ENCODE measurements at places on chromosomes 6 and 20. TPM values are rescaled to one million over a fixed set of nuclear protein-coding genes. Genes with fewer than 3 reads are reported as not detected.

VSX1 gene
- not detected for total RNA-seq

CRISP3 gene
- not detected for total RNA-seq

- no peak for DNase-seq
These were observed 37.8 kb downstream of the ZNF451 start for GRCh38 chr6:57127763-57128162.

OVOL2 gene
- total RNA-seq, result 87.6 TPM

DNA sequence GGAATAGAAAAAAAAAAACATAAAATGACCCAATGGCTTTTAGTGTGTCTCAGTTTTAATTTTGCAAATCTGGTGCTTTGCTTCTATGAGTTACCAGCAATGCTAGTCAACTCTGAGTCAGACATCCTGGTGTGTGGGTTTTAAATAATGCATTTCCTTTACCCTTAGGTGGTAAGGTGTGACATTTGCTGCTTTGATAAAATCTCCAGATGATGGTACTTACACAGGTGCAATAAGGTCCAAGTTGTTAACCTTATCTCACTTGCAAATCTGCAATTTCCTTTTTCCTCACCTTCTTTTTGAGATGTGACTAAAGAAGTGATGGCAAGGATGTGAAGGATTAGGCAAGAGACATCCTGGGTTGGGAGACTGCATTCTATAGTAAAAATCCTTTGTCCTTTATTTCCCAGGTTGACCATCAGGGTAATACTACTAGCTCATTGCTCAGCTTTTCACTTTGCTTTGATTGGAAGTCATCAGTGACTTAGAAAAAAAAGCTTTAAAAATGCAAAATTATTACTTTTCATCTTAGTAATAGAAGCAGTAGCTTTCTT lies 818.5 kb upstream of the FLRT3 start:
- DNase-seq, result no peak

KHDC3L gene
- not detected for total RNA-seq

- no peak for DNase-seq
These were observed 1.1 kb downstream of the CLPSL2 start for GRCh38 chr6:35777356-35778102.

- DNase-seq, result peak; percentile 82
These were observed 124.2 kb downstream of the GRM4 start for GRCh38 chr6:34021554-34022190.

GRCh38 chr6:167210375-167211294 lies 52.9 kb upstream of the GPR31 start:
- no peak for DNase-seq

GRCh38 chr6:56958481-56958880 lies 3.6 kb downstream of the BEND6 start:
- no peak for DNase-seq

- DNase-seq, result no peak
These were observed 340 bp upstream of the VARS2 start for GRCh38 chr6:30913721-30914075.

DNA sequence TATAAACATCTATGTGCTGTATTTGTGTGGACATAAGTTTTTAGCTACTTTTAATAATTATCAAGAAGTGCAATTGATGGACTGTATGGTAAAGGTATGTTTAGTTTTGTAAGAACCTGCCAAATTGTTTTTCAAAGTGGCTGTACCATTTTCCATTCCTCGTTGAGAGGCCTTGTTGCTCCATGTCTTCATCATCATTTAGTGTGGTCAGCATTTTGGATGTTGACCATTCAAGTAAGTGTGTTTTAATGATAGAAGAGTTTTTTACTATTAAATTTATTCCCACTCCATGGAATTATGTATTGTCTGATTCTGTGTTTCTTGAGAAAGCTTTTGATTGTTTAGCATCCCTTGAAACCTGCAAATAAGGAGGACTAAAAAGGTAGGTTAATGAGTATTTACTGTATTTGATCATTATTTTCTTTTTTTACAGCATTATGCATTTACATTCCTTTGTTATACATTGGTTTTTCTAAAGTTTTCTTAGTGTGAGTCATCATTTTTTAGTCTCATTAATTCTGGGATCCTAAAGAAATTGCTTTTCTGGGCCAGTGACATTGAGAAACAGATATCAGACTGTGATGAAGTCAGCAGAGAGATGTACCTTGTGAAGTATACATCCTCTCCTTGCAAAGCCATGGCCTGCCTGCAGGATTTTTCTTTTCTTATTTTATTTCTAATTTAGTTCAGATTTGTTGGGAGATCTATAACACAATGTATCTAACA lies 312.8 kb upstream of the PTCHD4 start:
- no peak for DNase-seq

DNA sequence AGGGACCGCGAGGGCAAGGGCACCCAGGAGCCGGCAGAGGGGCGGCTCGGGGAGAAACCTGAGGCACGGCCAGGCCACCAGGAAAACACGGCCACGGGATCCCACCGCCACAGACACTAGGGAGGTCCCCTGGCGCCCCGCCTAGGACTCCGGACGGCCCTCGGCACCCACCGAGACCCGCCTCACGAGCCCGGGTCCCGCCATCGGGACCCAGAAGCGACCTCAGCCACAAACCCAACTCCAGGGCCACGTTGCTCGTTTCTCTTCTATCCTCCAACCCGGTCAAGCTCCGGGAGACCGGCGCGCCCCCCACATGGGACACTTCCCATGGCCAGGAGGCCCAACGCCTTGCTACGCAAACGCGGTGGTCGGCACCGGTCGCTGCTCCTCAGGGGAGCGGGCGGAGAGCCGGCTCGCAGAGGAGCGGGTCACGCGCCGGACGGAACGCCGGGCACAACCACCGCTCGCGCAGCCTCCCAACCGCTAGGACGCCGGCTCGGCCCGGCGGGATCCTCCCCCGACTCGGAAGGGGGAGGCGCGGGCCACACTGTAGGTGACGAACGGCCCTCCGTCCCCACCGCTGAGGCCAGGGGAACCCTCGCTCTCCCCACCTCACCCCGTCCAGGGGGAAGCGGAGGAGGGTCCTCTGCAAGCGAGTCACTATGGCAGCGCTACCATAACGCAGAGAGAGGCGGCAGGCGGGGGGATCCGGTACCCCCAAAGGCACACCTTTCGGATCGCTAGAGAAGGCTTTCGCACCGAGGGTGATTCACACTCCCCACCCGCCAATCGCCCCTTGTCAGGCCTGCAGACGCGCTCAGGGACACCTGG lies 1514.1 kb upstream of the DEFB115 start:
- no peak for DNase-seq

DNA sequence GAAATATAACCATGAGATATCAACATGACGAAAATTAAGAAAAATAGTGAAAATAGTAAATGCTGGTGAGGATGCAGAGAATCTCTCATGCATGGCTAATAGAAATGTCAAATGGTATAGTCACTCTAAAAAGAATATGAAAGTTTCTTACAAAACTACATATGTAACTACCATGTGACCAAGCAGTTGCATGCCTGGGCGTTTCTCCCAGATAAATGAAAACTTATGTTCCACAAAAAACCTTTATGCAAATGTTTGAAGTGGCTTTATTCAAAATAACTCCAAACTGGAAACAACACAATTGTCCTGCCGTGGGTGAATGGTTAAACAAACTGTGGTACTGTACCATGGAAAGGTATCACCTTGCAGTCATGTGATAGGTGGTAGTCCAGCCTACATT lies 112.4 kb downstream of the HDGFL1 start:
- no peak for DNase-seq

DNA sequence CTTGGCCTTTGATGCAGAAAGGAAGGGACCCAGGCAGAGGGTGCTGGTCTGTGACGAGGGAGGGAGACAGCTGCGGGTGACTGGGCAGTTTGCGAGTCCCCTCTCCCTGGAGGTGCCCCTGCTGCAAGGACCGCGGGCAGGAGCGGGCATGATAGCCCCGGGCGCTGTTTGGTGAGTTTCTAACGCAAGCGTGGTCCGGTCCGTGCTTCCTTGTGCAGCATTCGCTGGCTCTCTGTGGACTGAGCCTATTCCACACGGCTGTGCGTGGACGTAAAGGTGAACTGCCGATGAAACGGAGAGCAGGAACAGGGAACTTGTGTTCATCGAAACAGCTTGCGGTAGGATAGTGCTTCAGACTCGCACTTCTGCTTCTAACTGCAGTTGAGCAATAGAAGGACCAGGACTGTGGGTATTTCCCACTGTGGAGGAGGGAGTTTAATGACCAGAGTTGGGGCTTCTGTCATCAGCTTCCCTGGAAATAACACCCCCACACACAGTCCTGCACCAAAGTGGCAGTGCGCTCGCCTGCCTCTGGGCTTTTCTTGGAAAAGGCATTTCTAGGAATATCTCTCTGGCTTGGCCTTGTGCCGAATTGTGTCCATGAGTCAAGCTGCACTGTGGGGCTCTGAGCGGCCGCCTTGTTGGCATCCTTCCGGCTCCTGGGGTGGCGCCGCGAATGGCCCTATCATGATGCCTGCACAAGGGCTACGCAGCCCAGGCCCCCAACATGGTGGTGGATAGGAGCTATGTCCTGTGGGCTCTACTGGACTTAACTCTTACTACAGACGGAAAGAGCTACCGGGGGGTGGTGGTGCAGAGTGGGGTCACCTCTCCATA lies 48.9 kb downstream of the DUSP22 start:
- peak; percentile 62 for DNase-seq

DNA sequence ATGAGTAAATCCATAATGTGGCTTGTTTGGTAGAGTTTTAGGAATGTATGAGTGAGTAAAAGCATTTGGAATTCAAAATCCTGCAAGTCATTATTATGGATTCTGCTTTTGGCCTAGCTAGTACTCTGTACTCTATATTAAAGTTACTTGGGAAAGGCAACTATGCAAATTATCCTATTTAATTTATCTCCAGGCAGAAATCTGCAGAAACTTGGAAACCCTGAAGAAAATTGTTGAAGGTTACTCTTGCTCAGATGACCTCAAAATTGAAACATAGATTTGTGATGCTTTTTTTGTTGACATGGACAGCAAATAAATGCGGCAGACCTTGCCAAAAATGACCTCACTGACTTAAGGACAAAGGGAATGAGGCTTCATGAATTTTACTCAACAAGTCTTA lies 477.1 kb upstream of the EYS start:
- no peak for DNase-seq

DNA sequence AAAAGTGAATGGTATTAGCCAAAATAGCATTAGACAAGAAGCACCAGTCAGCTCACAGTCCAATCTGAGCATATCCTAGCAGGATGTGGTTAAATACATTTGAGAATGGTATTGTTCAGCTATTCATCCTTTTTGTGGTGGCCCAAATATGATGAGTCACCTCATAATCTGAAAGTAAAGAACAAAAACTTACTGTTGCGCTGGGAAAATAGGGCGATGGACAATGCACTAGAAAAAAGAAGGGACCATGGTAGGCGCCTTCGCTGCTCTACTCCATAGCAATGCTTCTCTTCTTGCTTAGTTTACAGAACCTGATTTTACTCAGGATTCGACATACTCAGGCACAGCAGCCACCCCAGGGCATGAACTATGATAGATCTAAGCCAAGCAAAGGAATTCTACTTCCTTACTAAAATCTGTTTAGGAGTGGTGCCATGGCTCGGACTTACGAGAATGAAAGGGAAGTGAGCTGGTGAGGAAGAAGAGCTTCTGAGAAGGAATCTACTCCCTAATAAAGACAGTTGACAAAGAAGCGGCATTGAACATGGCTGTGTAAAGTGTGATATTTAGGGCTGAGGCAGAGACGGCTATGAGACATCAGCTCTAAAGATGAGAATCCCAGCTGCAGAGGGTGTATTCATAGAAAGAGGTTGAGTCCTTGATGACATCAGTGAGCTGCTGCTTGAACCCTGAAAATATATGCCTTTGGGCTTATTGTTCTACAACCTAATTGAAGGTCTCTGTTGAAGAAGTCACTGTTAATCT lies 16.6 kb upstream of the FBXO9 start:
- no peak for DNase-seq

APCDD1L gene
- not detected for total RNA-seq

GRCh38 chr6:63121166-63121565 lies 90.1 kb upstream of the FKBP1C start:
- no peak for DNase-seq

DNA sequence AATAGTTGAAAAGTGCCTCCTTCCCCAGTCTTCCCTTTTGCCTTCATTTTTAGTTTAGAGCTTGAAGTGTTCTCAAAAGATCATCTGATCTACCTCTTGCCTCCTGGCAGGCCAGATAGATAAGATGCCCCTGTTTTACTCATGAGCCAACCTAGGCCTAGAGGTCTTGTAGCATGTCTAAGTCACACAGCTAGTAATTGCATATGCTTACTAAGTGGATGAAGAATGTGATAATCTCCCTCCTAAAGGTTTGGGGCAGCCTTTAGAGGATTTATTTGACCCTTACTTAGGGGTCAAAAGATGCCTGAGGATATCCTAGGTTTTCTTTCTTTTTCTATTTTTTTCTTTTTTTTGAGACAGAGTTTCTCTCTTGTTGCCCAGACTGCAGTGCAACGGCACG lies 2.1 kb downstream of the C6orf141 start:
- no peak for DNase-seq

GRCh38 chr6:22194188-22194921 lies 102.5 kb downstream of the PRL start:
- DNase-seq, result no peak

GRCh38 chr6:152685819-152686218 lies 11.9 kb upstream of the MYCT1 start:
- DNase-seq, result no peak

GRCh38 chr20:37315021-37315451 lies 25.6 kb downstream of the MANBAL start:
- DNase-seq, result peak; percentile 57

DNA sequence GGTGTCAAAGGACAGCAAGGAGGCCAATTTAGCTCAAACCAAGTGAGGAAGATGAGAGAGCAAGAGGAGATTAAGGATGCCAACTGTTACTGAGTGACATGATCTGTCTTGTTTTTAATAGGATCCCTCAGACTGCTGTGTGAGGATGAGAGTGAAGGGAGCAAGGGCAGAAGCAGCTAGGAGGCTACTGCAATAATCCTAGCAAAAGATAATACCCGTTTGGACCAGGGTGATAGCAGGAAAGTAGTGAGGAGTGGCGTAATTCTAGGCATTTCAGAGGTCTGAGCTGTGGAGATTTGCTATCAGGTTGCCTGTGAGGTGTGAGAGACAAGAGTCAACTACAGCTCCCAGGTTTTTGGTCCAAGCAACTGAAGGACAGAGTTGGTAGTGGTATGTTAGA lies 14.7 kb downstream of the UBE2V1 start:
- DNase-seq, result no peak

DNA sequence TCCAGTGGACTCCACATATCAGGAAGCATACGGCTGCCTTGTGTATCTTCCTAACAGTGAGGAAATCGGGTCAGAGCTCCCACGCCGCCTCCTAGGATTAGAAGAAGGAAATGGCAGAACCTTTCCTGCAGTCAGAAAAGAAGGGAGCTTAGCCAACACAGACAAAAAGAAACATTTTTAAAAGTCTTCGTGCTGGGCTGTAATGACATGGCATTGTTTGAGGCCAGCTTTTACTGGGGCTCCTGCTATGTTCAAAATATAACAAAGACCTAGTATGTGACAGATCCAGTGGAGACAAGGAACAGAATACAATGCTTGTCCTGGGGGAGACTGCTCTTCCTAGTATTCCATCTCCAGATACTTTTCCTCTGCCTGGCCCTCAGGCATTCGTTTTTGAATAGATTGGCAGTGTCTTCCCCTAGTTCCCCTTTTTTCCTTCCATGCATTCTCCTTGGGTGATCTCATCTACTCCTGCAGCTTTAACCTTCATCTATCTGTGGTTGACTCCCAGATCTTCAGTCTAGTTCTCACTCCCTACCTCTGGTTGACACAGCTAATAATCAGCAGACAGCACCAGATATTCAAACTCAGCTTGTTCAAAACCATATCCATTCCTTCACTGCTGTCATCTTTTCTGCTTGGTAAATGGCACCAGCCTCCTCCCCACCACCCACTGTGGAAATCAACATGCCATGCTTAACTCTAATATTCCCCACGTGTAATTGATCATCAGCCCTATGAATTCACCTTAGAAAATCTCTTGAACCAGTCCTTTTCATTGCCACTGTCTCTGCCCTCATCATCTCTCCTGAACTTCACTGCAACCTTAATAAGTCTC lies 94.5 kb upstream of the VSTM2L start:
- no peak for DNase-seq
